Suppressor macrophage (primary cell): ENCODE measurements at places on chromosomes 6 and 20.
A peak's percentile ranks its signal among the peaks of the same experiment; 100 is the strongest.

DNA sequence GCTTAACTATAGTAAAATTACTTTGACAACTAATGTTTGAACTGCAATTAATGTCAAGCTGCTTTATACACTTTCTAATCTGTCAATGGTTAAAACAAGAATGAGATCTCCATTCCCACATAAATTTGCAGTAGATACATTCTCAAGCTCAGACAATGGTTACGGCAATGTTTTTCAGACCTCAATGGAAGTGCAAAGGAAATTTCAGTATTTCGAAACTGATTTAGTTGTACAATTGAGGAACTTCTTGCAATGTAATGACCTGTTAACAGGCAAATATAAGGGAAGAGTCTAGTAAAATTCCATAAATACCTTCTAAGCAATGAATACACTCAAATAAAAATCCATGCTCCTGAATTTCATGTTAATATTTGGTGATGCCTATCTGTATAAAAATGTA, 94.7 kb downstream of the ADTRP start:
- DNase-seq = no peak

DNA sequence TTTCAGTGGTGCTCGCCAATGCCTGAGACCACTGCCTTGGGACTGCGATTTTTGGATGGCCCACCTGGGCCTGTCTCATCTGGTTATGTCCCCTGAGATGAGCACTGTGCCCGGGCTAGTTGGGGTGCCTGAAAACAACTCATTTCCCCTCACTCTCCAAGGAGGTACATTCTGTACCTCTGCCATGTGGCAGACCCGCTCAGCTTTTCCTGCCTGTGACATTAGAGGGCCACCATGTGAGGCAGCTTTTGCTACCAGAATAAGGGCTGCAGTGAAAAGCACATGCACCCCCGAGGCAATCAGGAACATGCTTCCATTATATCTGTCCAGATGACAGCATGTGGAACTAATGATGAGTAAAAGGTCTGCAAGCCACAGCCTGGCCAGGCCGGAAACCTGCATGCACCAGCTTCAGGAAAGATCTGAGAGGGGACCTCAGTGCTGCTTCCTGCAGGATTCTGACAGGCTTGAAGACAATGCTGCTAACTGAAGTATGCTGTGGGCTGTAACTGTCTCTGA, 11.3 kb upstream of the SRSF6 start:
- no peak for DNase-seq

DNA sequence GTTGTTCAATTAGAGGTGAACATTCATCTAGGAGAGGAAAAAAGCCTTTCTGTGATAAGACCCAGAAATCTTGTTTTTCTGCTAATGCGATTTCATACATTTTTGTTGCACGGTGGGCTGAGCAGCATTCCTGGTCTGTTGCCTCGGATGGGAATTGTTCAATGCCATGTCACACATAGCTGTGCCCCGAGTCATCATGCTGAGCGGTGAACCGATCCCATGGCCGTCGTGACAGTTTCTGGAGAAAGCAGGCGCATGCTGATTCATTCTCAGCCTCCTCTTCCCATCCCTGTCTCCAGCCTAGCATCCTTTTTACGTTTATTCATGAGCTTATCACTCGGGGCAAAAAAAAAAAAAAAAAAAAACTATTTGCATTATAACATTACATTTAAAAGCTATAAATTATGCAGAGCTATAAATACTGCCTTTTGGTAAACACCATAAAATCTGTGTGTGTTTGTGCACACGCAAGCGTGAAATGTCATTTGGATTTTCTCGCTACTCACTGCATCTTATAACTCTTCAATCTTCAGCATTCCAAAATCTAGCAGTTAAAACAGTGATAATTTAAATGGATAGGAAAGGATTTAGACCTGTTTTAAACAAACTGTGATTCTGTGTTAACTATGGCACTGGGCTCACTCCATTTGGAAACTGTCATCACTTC, 58.9 kb upstream of the IFNGR1 start:
- DNase-seq = no peak

DNA sequence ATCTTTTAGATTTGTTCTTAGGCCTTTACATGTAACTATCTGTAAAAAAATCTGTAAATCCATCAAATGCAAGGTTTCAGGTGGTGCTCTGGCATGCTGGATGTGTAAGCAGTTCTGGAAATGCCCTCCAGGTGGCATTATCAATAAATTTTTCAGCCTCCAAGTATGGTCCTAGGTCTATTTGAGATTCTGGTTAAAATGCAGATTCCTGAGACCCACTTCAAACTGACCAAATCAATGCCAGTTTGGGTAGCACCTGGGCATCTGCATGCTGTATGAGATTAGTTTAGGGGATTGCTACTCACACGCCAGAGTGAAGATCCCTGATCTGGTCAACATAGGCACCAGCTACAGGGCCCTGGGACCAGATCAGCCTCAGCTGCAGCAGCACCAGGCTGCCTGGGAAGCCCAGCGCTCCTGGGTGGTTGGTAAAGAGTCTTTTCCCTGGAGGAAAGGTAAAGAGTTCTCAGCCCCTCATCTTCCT, 507.3 kb upstream of the CITED2 start:
- DNase-seq = peak; percentile 31

DNA sequence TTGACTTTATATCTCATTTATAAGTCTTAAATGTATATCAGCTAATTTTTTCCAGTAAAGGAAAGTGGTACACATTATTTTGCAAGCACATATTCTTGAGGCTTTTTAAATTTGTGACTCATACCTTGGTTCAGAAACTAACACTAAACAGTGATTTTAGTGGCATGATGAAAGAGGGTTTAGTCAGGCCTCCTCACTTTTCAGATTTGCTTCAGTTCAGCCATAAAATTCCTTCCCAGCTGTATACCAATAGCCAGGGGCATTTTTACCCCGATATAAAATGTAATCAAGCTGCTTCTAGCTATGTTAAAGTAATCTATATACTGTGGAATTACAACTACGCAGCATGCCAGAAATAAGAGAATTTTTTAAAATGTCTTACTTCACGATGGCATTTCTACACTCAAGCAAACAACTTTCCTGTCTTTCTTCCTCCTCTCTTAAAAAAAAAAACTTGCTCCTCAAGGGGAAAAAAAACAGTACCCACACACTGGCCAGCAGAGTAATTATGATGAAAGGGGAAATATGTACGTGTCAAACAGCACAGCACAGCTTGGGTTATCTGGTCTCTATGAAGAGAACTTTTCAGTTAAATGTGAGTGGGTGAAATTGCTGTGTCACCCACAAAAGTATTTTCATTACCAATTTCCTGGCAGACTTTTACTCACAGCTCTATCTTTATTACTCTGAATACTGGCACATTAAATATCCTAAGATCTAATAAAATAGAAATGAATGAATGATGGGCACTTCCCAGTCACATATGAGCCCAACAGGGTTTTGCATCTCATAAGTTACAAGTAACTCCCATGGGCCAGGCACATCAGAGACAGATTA, 244.8 kb upstream of the TENT5A start:
- peak; percentile 38 for DNase-seq

GRCh38 chr20:33301192-33301930, 18.3 kb downstream of the BPIFB1 start:
- no peak for DNase-seq

DNA sequence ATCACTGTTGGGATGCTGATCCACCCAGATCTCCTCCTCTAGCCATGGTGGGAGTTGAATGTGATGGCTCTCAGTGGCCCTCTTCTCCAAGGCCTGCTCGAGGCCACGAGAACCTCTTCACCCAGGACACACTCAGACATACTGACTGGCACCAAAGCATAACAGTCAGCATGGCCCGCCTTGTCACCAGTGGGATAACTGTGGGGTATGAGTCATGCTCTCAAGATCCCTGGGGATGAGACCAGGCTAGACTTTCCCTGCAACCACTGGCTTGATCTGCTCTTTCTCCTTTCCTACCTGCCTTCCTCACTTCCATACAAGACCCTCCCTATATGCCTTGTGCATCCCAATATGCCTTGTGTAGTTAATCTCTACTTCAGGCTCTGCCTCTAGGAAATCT, 66.8 kb downstream of the RIN2 start:
- no peak for DNase-seq

DNA sequence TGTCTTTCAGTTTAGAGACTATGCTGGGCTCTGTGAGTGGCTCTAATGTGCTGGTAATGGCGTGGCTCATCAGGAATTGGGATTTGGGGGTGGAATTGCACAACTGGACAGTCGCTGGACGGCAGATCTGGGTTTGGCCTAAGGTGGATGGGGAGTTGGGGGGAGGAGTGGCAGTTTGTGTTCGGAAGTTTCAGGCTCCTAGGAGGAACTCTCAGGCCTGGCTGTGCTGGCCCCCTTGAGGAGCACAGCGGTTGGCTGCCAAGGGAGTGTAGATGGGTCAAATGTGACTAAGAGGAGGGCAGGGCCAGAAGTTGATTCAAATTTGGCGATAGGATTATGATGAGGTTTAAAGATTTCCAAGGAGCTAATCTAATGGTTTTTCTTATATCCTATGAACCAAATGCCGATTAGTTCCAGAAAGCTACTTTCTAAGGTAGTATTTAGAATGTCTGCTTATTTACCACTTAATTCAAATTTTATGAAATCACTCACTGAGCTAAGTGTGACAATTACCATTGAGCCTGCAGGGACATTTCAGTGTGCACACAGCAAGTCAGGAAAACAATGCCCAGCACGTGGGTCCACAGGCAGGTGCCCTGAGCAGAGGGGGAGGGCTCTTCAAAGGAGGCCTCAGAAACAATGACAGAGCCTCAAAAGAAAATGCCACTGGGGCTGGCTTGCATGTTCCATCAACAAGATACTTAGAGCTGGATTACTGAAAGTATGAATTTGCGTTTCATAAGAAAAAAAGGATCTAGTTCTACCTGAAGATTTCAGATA, 111.0 kb downstream of the GJA10 start:
- DNase-seq = no peak

DNA sequence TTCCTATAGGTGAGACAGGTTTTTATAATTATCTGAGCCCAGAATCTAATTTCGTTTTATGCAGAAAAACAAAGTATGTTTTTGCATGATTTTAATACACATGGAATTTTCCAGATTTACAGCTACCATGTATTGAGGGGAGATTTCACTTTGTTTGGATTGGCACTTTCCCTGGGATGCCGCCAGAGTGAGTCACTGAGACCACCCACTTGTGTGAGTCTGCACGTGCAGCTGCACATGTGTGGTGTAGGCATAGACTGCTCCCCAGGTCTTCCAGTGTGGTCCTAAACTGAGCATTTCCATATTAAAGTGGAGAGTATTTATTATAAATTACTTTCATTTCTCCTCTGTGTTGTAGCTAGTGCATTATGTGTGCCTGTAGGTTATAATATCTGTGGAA, 186.8 kb downstream of the UBE3D start:
- DNase-seq = no peak

GRCh38 chr6:37583261-37583660, 83.6 kb upstream of the CCDC167 start:
- DNase-seq = peak; percentile 74

DNA sequence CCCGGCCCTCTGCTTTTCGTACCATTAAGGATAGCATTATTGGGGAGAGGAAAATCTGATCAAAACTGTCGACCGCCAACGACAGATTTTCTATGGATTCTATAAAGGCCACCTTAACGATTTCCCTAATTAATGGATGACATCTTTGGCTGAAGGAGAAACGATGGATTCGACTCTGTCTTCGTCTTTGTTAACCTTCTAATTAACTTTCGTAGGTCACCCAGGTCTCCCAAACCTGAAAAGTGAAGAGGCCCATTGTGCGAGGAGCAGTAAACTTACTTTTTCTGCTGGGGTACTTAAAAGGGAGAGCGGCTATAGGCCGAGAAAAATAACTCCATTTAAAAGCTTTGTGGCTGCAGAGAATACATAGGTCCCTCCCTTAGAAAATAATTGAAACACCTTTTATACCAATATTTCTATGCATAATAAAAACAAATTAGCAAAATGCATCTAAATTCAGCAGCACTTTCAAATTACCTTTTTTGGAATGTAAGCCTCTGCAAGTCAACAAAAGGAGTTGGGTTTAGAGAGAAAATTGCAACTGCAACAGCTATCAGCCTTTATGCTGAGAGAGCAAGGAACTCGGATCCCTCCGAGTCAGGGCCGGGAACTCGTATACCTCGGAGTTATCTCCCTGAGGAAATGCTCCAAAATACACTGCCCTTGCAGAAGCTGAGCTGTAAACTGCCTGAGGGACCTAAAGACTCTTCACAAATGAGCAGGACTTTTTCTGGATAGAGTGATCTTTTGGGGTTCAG, 31.4 kb upstream of the NR2E1 start:
- DNase-seq = no peak

DNA sequence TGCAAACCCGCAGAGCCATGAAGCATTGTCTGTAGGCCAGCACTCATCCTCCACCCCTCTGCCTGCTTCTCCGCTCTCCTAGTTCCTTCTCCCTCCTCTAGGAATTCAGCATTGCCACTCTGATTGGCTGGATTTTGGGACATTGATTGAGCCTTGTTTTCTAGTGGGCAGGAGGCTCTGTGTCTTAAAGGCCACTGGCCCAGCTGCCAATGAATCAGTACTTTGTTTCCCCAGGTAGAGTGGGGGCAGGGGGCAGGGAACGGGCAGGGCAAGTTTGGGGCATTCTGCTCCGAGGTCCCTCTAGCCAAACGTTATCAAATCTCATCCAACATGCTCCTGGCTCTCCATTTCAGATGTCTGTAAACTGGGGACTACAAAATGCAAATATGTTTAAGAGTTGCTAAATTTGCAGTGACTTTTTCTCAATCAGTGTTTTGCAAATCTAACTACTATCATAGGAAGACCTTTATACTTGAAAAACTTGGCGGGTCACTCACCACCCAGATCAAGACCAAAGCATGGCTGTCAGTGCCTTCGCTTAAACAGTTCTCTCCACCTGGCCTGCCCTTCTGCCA, 10.4 kb upstream of the BPI start:
- no peak for DNase-seq

- no peak for DNase-seq
Measured at GRCh38 chr6:168581706-168582105, 140.7 kb downstream of the SMOC2 start.

- no peak for DNase-seq
Measured at GRCh38 chr20:32582659-32583580, 2.2 kb downstream of the NOL4L start.

GRCh38 chr6:156033598-156033997, 578.0 kb upstream of the NOX3 start:
- DNase-seq = no peak
